ENCODE measurements at places on chromosomes 6 and 20.
A peak's percentile ranks its signal among the peaks of the same experiment; 100 is the strongest.

- no peak for DNase-seq
Observed at GRCh38 chr6:4413073-4413472, 277.7 kb upstream of the ECI2 start.

GRCh38 chr20:4151991-4152695, 136.8 kb upstream of the RNF24 start:
- DNase-seq: no peak

- DNase-seq: peak; percentile 17
Observed at GRCh38 chr6:75290136-75290945, 5.7 kb upstream of the TMEM30A start.

DNA sequence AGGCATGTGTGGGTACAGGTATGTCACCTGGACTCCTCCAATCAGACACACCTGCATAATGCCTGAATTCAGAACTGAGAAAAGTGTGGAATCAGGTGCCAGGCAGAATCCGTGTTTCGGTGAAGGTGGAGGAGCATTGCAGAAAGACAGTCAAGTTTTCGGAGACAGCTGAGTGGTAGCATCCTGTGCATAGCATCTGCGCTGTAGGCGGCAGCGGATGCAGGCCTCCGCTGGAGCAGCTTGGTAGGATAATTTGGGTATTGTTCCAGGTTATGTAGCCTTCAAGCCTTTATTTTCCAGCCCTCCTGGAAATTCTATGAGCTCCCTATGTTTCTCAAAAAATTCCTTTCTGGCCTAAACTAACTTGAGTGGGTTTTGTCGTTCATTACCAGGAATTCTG, 15.5 kb upstream of the ARMC2 start:
- no peak for DNase-seq

DNA sequence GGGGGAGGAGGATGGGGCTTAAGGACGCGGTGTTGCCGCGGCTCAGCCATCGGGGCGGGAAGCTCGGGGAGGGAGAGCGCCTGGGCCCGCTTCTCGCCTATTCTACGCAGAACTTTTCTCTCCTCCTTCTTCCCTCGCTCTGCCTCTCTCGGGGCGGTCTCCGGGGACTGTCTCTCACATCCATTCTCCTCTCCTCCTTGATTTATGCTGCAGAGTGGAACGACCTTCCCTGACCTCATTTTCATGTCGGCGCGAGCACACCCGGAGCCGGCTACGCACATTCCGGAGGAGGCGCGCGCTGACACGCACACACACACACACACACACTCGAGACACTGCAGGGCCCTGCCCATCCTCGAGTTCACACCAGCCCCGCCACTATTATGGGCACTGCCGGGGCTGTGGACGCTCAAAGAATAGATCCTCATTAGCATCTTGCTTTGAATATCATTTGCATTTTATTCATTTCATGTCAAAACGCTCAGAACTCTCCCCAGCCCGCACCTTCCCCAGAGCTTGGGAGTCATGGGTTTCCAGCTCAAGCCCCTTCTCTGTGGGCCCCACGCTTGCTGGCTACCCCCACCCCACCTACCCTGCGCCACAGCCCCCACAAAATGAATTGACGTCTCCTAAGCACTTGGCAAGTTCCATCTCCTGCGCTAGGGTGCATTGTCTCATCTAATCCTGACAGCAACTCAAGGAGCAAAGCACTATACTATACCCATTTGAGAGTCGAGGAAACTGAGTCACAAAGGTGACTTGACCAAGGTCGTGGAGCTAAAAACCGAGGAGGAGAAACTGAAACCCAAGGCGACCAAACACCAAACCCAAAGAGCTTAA, 36.8 kb downstream of the NCR2 start:
- DNase-seq: peak; percentile 75

All from H7 (cell line).